ENCODE measurements at places on chromosomes 1 and 21.

DNA sequence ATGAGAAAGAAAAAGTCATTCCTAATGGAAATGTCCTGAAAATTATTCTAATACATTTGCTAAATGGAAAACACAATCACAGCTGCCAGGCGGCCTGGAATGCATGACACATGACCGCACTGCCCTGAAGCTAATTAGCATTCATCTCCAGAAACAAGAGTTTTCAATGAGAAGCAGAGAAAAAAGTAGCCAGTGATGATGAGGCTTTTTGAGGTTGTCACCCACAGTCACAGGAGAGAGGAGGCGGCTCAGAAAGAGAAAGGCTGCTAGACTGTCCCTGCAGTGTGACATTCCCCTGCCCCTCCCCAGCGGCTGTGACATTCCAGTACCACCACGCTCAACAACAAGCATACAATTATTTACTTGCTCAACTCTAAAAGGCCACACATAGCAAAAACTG lies 122.9 kb upstream of the KRTAP19-8 start:
- DNase-seq: peak; percentile 60

- no peak for DNase-seq
Measured at GRCh38 chr21:30271156-30271555, 11.6 kb downstream of the KRTAP24-1 start.

GRCh38 chr1:206787891-206788290 lies 15.6 kb upstream of the IL10 start:
- no peak for DNase-seq

DNA sequence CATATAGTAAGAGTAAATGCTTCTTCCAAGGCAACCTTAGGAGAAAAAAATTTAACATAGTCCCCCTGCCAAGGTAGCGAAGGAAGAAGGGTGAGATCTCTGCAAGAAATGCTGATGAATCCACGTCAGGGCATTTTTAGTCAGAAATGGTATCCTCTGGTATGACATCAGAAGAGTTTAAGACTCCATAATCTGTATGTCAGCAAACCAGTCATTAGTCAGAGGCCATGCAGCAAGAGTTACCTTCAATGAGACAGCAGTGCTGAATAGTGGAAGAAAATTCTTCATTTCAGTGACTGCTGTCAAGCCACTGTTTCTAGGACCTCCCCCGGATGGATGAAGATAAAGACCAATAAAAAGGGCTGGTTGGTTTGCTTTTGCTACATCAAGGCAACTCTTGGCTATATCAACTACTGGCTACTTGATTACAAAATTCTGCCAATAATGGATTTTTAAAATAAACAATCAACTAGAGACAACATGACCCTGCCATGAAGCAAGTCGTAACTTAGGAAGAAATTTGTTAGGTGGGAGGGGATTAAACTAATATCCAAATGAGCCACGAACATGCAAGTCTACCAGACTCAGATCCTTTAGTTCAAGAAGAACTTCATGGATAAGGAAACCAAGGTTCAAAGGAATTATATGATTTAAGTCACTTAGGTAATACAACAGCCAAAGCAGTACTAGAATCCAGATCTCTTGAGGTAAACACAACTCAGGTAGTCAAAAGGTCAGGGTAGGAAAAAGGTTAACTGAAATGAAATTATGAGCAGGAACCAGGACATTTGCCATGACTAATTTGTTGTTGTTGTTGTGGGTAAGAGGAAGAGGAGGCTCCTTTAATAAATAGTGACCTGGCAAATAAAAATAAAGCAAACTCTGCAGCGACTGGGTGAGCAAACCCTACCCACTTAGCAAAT lies 25.6 kb upstream of the GUCA2A start:
- no peak for DNase-seq

All from activated naive CD4-positive, alpha-beta T cell treated with anti-CD3 and anti-CD28 coated beads for 36 hours (primary cell).